Activated T-cell treated with anti-CD3 and anti-CD28 coated beads, Interleukin-2, amount 50 U/mL, for 48 hours (primary cell): ENCODE measurements at places on chromosomes 7 and 10.

DNA sequence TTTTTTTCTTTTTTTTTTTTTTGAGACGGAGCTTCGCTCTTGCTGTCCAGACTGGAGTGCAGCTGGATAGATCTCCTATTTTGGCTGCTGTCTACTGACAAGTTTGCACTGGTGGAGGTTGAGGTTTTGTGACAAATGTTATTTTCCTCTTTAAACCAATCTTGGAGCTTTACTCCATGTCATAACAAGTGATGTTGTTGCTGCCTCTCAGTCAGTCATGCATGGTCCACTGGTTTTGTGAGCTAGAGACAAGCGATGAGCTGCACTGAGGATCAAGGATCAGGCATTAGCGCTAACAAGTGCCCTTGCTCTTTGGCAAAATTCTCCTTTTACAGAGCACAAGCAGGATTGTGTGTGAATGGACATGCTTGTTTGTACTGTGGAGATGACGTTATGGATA lies 805 bp upstream of the WDFY4 start:
- DNase-seq, result no peak

DNA sequence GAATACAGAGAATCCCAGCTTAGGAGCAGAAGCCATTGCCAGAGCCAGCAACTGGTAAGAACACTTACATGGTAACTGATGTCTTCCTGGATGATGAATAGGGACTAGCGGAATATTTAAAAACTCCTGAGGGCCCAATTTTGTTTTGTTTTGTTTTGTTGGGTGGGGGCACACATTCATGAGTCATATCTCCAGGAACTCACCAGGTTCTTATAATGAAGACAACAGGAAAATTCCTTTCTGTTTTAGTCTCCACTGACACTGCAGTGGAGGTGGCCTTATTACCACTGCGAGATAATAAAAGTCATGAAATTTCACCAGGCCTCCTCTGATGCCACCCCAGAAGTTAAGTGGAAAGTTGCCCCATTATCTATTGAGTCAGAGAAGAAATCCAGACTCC lies 6.6 kb upstream of the CUZD1 start:
- DNase-seq, result no peak

DNA sequence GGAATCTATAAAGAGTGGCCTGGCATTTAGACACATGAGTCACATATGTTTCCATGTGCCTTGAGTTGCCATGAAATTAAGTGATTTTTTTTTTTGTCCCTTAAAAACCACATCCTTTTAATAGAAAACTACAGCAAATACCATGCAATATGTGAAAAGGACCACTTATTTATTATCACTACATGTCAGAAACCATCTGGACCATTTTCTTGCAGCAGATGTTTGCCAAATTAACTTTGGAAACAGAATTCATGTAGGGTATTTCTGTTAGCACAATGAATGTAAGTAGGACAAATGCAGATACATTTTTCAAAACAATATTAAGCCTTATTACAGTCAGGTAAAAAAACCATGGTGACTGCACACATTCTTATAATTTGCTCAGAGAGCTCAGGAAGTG lies 230.6 kb downstream of the REEP3 start:
- DNase-seq, result no peak

DNA sequence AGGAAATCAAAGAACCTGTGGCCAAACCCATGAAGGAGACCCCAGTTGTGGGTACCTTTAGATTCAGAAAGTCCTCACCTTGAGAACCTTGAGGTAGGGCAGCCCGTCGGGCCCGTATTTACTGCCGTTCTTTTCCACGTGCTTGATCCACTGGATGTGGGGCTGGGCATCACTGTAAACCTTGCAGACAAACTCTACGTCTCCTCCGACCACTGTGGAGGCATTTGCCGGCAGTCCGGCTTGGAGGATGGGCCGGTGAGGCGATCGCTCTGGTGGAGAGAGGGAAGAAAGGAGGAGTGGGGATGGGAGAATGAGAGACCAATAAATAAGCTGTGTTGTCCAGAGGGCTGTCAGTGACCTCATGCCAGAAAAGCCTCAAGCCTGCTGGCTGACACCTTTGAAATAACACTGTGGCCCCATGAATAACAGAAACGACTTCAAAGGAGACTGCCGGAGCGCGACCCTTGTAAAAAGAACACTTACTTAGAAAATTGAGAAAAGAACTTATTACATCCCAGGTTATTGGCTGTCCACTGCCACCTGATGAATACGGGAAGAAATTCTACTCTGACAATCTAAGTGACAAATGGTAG lies 78.2 kb downstream of the FGFR2 start:
- DNase-seq, result no peak

DNA sequence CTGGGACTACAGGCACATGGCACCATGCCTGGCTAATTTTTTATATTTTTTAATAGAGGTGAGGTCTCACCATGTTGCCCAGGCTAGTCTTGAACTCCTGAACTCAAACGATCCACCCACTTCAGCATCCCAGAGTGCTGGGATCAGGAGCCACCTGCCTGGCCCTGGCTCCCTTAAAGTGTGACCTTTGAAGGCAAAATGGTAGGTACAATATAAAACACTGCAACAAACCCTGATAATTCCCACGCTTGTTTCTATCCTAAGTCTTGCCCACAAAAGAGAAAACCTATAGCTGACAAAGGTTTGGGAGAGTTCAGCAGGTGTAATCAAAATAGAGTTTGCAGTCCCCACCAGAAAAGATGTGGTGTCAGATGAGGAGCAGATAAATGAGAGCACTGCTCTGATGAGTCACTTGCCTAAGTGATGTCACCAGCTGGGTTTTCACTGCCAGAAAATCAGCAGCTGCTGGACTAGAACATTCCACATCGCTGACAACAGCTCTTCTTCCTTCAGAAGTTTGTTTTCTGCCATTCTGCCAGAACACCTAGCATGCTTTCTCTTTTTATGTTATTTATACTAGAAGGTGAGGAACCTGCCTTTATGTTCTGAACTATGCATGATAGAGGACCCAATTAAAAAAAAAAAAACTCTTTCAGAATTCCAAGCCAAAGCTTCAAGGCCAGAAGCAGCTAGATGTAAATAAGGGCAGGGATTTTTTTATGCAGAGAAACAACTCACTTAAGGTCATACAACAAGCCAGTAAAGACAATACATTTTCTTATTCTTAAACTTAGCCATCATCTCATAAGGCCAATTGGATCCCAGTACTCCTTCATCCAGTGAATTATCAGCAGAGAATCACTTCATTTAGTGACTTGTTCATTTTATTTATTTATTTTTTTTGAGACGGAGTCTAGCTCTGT lies 18.0 kb downstream of the PURB start:
- DNase-seq, result peak; percentile 44

GRCh38 chr10:80357851-80358125 lies 1.2 kb downstream of the DYDC2 start:
- DNase-seq, result no peak

DNA sequence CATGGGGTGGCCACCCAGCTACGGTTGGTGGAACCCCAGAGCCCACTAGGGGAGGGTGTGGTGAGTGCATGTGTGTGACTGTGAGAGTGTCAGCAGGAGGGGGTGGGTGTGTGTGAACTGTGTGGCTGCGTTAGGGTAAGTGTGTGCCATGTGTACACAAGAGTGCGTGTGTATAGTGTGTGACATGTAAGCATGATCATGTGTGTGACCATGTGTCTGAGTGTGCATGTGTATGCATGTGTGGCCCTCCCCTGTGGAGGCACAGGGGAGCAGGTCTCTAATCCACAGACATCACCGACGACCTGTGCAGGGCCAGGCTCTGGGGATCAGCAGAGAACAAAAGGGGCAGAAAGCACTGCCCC lies 3.5 kb upstream of the CFAP46 start:
- DNase-seq, result no peak

DNA sequence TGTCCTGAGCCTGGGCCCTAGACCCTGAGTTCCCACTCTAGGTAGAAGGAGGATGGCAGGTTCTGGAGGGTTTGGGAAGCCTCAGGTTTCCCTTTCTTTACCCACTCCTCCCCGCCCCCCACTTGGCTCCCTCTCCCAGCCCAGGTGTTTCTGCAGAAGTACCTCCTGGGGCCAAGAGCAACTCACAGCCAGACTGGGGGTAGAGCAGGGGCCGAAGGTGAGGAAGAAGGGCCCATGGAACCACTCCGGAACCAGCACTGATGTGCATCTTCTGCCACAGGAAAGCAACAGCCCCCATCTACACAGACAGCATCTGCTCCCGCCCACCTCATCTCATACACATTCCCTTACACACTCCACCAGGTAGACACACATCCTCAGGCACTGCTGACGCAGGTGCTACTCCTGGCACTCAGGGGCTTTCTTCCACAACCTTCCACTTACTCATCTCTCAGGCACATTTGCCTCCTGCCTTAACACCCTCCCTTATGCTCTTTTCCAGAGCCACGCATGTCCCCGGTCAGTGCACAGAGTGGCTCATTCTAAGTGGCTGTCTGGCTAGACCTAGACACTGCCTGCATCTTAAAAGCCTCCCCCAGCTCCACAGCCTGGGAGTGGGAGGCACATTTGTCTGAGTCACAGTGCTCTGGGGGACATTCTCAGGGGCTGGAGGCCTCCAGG lies 1.8 kb downstream of the EPHB6 start:
- no peak for DNase-seq

DNA sequence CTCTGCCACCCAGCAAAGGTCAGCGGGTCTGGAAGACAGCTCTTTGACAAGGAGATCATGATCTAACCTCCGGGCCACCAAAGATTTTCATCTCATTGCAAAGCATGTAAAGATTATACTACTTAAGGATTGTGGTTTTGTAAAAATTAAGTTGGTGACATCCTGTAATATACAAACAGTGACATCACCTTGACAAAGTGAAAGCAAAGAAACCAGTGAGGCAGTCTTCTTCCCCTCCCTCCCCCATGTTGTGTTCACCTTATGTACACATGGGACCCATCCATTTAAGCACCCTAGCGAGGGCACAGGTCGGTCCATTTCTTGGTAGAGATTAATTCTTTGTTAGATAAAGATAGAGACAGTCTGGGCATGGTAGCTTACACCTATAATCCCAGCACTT lies 3.9 kb downstream of the MDH2 start:
- DNase-seq, result no peak

GRCh38 chr10:77195101-77195500 lies 442.5 kb downstream of the KCNMA1 start:
- DNase-seq, result no peak

- no peak for DNase-seq
Measured at GRCh38 chr7:831596-832166, 595 bp upstream of the SUN1 start.

DNA sequence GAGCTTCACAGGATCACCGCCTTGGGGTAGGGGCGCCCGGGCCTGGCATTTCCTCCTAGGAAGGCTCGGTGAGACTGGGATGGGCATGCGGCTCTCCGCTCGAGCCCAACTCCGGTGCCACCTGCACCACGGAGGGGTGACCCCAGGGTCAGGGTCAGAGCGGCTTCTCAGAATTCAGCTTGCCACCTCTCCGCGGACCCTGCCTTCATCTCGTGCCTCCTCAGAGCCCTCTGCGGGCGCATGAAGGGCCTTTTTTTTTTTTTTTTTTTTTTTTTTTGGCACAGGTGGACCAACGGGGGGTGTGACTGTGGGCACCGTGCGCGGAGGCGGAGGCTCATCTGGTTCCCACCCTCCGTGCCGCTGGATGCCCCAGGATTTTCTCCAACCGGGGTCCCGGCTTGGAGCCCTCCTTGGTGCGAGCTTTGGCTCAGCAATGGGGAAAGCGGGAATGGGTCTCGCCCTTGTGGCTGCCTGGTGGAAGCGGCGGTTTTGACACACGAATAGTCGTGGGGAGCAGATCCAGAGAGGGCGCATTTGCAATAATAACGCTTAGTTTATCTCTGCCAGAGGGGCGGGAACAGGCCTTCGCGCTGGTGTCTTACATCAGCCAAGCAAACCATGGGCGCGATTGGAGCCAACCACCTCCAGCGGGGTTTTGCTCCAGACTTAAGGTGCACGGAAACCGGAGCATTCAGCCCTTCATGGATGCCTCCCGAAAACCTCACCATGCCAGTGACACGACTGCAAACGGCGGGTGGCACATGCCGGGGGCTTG lies 5.0 kb upstream of the TNRC18 start:
- DNase-seq, result peak; percentile 37

- DNase-seq, result no peak
Measured at GRCh38 chr7:73429622-73430505, 3.7 kb upstream of the FZD9 start.

GRCh38 chr7:115047958-115048720 lies 126.2 kb downstream of the MDFIC start:
- DNase-seq, result no peak

DNA sequence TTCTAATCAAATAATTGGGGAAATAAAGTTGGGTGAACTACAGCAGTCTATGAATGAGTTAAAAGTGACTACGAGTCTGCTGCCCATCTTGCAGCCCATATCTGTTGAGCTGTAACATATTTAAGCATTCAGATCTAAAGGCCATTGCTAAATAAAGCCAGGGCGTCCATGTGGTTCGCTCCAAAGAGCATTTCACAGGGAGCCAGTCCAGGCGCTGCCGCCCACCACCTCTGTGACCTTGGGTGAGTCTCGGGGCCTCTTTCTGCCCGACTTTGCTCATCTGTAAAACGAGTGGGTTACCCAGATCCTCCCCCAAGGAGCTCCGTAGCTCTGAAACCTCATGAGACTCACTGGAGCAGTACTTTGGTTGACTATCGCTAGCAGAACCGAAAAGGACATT lies 223.1 kb downstream of the CUX1 start:
- DNase-seq, result no peak

DNA sequence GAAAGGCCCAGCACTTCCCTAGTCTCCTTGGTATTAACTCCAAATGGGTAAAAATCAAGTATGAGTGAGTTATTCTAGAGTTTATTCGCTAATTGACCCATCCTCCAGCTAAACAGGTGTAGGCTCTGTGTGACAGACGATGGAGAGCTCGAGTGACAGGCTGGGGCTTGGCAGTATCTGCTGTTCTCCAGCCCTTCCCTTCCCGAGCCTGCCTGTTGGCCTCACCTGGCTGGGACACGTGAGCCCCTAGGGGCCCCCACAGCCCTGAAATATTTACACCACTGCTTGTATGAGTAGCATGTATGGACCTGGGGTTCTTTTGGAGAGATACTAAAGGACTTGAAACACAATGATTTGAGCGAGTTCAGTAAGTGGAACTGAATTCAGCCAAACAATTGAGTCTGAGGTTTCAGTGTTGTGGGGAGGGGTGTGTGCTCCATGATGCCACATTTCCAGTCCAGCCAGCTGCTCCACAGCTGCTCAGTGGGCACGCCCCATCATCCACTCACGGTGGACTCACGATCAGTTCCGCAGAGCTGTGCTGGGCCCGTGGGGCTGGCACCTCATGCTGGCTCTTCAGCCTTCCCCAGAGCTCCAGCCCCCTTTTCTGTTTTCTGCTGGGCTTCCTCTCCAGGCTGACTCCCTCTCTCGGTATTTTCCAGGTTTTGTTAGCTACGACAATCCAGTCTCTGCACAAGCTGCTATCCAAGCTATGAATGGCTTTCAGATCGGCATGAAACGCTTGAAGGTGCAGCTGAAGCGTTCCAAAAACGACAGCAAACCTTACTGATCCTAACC lies 283.0 kb downstream of the USP6NL start:
- DNase-seq, result no peak

- no peak for DNase-seq
Measured at GRCh38 chr7:20514364-20514763, 101.1 kb upstream of the ABCB5 start.
